NAMALWA (cell line): ENCODE measurements at places on chromosomes 1 and 21.

- DNase-seq = no peak
These were observed 51.8 kb downstream of the MAGI3 start for GRCh38 chr1:113442131-113442530.

DNA sequence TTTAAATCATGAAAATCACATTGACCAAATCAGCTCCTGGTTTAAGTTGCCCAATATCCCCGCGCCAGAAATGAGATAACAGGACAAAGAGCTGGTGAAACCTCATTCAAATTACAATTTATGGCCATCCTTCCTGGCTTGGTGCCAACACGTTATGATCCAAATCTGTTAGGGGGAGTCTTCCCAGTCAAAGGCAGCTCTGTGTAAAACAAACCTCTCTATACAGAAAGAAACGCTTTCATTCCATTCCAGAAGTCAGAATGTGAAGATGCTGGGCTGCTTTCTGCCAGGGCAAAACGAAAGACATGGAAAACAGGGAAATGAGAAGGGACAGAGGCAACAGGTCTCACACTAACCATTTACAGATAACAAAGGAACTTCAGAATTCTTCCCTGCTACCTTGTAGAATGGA lies 53.5 kb upstream of the TIAM1 start:
- DNase-seq = no peak

DNA sequence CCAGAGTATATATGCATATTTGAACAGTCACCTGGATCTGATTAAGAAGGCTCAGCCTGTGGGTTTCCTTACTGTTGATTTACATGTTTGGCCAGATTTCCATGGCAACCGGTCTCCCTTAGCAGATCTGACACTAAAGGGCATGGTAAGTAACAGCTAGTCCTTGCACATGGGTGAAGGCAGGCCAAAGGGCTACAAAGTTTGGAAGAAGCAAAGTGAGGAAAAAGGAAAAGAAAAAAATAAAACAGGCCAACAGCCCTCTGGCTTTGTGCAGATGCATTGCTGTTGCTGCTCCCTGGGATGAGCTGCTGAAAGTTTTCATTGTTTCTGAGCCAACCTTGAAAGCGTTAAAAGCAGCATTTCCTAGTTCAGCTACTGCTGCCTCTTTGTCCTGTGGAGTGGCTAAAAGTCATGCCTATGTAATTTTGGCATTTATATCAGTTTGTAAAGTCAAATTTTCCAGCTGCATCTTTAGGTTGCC lies 176.5 kb upstream of the HOOK1 start:
- peak; percentile 7 for DNase-seq

- DNase-seq = peak; percentile 61
These were observed 19.2 kb downstream of the SLC19A2 start for GRCh38 chr1:169466259-169467230.

GRCh38 chr21:45562965-45563364 lies 20.7 kb upstream of the SLC19A1 start:
- no peak for DNase-seq

DNA sequence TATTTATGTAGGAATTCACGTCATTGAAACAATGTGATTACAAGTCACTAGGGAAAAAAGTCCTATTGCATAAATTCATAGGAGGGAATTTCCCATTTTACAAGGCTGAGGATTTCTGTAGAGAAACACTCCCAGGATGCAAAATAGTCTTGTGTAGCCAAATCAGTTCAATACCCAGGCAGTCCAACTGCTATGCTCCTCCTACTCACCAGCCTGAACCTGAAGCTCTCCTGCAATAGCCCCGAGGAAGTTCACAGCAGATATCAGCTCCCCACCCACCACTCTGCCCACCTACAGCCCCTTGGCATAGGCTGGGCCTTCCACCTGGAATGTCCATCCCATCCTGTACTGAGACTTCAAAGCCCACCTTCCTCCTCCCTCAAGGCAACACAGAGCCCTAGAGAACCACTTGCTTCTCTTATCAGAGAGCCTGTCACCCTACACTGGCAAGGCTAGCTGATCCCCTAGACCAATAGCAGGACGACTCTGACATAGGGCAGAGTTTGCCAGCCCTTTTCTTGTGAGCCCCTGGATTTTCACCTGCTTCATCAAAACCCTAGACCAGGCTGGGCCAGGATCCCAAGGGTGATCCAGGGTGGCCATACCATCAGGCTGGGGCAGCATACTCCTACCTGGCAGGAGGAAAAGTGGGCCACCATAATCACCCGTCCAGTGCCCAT lies 1.5 kb downstream of the LSS start:
- peak; percentile 68 for DNase-seq

DNA sequence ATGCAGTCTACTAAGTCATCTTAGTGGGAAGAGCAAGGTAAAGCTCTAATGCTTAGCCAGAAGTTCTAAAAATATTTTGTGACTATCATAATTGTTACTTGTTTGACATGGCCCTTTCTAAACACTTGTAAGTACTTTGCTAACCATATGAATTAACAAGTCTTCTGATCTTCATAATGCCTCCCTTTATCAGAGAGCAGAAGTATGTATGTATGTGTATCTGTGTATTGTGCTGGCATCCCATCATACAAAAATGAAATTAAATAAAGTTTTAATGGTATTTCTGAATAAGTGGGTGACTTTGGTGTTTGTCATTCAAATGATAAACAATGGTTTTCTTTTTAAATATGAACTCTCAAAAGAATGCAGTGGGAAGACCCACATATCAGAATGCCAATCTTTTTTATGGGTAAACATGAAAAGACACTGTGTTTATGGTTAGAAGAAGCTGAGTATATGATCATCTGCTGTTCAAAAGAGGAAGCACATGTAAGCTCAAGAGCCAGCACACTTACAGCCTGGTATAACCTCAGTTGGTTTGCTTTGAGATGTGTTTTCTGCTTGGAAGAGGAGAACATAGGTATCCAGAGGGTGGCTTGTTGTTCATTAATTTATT lies 159.6 kb downstream of the CLEC20A start:
- peak; percentile 14 for DNase-seq

GRCh38 chr1:21865943-21866706 lies 54.1 kb downstream of the LDLRAD2 start:
- DNase-seq = peak; percentile 67

- DNase-seq = no peak
These were observed 67.8 kb downstream of the RNF220 start for GRCh38 chr1:44472620-44473525.

GRCh38 chr1:55239548-55239947 lies 24.4 kb upstream of the USP24 start:
- DNase-seq = no peak

- DNase-seq = no peak
These were observed 24.3 kb upstream of the NBL1 start for GRCh38 chr1:19619697-19620384.

DNA sequence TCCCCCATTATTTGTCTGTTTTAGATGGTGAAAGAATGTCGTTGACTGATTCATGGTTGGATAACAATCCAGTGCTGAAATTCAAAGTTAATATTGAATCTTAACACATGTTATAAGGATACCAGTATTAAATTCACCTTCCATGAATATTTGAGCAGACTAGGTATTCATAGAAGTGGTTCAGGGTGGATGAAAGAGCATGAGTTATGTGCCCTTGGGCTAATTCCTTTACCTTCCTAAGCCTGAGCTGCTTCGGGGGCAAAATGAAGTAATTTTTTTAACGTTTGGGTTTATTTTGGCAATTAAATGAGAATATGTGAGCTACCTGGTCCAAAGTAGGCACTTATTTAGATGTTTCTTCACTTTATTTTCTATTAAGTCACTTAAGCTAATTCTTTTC lies 2.7 kb upstream of the PLPPR5 start:
- DNase-seq = no peak

DNA sequence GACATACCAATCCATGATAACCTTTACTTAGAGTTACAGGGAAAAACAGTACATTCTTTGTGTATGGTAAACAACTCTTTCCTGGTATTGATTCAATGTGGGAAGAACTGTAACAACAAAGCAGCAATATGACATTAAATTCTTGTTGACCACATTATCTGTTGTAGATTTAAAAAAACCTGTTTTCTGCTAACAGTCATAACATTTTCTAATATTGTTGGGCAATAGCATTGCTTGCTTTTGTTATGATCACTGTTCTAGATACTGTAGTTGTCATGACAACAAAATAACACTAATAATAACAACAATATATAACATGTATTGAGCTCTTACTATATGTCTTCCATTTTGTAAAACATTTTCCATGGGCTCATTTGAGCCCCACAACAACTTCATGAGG lies 54.2 kb downstream of the PDE4B start:
- no peak for DNase-seq

GRCh38 chr1:3160647-3161145 lies 91.7 kb downstream of the PRDM16 start:
- DNase-seq = no peak

DNA sequence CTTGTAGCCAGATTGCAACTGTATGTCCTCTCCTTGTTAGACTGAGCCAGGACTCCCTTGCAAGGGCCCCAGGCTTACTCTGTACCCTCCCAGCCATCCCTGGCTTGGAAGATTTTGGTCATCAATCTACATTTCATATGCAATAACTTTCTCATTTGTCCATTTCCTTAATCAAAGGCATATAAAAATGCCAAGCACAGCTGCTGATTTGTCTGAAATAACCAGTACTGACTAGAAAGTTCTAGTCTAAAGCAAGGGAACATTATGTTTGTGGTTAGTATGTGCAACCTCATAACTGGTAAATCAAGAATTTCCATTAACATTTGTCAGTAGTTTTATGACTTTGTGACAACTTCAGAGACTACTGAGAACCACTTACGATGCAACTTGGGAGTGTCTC lies 370.2 kb downstream of the ST6GALNAC3 start:
- DNase-seq = no peak

- no peak for DNase-seq
These were observed 49.9 kb downstream of the CBS start for GRCh38 chr21:43025636-43026180.

DNA sequence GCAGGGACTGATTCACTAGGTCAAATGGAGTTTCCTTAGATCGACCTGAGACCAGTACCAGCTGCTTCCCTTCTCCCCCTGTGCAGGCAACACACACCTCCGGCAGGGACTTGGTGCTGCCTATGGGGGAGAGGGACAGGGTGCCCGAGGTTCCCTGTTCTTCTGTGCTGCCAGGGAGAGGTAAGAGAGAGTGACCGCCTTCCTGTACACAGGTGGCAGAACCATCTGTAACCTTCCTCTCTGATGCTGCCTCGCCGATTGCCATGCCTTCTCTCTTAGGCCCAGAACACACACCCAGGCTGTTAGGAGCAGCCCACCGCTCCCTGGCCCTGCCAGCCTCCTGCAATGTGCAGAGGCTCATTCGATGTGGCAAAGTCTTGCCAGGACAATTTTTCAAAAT lies 9.3 kb downstream of the MYOC start:
- no peak for DNase-seq

DNA sequence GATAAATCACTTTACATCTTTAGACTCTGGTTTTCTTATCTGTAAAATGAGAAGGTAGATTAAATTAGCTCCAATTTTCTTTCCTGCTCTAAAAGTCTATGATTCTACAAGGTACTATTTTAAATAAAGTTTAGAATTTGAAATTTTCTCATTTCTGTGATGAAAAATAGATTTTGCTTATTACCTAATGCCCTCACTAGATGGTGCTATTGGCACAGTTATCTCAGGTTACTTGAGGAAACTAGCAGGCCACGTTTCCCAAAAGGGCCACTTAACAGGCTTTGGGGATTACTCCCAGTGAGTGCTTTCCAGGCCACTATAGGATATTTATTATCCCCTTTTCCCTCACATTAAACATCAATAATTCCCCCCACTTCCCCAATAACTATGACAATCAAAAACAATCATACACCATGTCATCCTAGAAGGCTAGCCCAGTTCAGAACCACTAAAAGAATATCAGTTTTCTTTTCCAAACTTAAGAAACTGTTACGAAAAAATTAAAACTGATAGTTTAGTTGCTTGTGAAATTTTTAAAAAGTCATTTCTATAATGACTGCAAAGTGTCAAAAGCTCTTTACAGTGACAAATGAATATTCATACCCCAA lies 30.6 kb downstream of the OMA1 start:
- DNase-seq = peak; percentile 67

- no peak for DNase-seq
These were observed 31.5 kb downstream of the JAK1 start for GRCh38 chr1:64934878-64935275.

DNA sequence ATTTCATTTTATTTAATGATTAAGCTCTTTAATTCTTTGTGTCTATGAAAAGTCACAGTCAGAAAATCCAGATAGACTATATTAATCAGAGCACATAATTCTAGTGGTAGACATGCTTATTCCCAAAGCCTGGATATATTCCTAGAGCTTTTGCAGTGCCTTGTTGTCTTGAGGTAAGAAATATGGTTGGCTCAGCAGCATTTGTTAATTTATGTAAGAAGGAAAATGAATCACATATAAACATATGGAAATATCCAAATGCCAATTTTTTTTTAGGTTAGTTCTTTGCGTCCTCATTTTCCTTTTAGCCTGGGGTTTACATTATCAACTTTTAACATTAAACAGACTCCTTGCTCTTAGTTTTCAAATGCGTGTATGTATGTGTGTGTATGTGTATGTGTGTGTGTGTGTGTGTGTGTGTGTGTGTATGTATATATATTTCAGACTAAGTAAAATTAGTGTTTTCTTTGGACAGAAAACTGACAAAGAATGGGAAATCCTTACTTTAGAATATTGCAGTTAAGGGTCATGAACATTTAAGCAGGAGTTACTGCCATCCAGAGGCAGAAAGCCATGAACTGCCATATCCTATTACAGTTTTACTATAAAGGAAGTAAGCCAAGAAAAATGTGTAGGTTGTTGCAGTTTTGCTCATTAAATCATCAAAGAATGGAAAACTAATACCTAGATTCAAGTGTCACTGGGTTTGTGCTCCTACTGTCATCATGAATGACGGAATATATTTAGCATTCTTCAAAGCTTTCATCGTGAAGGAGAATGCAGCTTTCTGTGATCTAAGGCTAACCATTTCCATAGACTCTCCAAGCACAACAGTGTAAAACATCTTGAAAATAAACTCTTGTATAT lies 477.1 kb upstream of the NR5A2 start:
- no peak for DNase-seq

DNA sequence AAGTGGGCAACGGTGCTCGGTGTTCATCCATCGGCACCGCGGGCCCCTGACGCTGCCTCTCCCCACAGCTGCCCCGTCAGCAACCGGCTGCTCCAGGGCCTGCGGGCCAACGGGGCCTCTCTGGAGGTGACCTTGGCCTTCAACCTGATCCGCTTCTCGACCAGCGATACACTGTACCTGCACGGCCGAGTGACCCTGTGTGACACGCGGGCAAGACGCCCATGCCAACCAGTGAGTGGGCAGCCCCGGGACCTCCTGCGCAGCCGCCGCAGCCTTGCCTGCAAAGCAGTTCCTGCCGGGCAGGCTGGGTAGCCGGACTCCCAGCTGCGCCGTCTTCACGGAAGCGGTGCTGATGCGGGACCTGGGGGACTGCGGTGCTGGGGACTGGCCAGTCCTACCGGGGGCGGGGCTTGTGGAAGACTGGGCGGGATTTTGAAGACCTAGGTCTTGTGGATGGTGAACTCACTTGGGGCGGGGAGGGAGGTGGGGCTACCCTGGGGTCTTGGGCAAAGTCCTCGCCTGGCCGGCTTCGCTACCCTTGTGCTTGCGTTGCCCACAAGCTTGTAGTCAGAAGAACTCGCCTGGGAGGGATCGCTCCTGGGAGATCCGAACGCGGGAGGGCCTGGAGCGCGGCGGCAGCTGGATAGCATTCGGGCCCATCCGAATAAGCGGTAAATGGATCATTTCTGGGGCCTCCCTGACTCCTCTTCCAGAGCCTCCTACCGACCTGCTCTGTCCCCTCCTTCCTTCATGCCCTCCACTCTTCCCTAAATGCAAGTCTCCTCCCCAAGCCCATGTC lies 8.8 kb upstream of the CEP85 start:
- DNase-seq = no peak
